ENCODE measurements at places on chromosomes 12 and 14.

DNA sequence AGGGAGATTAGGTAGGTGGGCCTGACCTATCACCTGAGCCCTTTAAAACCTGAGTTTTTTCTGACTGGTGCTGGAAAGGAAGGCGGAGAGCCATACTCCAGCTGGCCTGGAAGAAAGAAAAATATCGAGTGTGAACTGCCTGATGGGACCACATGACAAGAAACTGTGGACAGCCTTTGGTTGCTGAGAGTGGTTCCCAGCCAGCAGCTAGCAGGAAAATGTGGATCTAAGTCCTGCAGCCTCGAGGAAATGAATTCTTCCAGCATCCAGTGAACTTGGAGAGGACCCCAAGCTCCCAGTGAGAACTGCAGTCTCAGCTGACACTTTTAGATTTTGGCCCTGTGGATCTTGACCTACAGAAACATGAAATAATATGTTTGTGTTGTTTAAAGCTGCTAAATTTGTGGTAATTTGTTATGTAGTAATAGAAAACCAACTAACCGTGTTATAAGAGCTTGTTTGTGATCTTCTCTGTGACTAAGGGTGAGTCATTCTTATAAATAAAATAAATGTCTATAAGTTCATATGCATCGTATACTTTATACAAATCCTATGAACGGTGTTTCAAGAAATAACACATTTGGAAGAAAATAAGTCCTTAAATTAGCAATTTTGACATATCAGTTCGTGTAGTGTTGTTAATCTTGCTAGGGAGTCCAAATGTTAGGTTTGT is 359.6 kb downstream of the BMP4 start:
- DNase-seq = no peak

GRCh38 chr12:4865246-4865645 is 44.5 kb upstream of the KCNA1 start:
- DNase-seq = no peak

GRCh38 chr12:4191642-4192041 is 81.9 kb upstream of the CCND2 start:
- no peak for DNase-seq

- peak; percentile 85 for DNase-seq
Measured at GRCh38 chr12:122895704-122896636, at the start of gene VPS37B. VPS37B (minus strand) TSS chr12:122896124; CDS start chr12:122896062, 62 bp downstream.

GRCh38 chr12:12539028-12539810 is 23.4 kb downstream of the DUSP16 start:
- no peak for DNase-seq

- no peak for DNase-seq
Measured at GRCh38 chr12:74418573-74418972, 119.1 kb upstream of the ATXN7L3B start.

DNA sequence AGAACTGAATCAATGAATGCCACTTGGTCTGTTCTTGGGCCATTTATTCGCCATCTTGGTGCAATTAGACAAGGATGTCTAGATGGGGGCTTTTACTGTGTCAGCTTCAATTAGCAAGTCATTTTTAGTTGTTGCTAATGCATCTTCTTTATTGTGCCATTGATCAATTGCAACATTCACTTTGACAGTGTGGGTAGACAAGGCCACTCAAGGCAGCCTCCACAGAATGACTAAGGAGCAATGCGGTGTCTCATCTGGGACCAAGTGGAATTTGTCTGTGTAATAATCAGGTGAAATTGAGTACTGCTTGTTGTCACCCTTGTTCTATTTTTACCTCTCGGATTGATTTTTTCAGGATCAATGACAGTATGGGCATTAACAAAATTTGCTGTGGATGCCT is 275.9 kb downstream of the CACNA1C start:
- DNase-seq = no peak

GRCh38 chr14:37583358-37584210 is 11.5 kb downstream of the FOXA1 start:
- DNase-seq = peak; percentile 92

DNA sequence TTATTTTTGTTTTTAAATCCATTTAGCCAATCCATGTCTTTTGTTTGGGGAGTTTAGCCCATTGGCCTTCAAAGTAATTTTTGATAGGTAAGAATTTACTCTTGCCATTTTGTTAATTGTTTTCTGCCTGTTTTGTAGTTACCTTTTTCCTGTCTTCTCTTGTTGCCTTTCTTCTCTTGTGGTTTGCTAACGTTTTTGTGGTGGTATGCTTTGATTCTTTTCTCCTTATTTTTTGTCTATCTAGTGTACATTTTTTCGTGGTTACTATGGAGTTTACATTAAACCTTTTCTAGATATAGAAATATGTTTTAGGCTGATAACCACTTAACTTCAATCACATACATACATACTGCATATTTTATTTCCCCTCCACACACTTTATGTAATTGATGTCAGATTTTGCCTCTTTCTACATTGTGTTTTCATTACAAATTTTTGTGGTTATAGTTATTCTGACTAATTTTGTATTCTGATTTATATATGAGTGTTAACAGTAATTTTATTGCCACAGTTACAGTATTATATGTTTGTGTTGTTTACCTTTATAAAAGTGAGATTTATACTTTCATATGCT is 19.2 kb upstream of the PPP1R12A start:
- no peak for DNase-seq

GRCh38 chr14:70822530-70823185 is 13.3 kb upstream of the MAP3K9 start:
- DNase-seq = no peak

DNA sequence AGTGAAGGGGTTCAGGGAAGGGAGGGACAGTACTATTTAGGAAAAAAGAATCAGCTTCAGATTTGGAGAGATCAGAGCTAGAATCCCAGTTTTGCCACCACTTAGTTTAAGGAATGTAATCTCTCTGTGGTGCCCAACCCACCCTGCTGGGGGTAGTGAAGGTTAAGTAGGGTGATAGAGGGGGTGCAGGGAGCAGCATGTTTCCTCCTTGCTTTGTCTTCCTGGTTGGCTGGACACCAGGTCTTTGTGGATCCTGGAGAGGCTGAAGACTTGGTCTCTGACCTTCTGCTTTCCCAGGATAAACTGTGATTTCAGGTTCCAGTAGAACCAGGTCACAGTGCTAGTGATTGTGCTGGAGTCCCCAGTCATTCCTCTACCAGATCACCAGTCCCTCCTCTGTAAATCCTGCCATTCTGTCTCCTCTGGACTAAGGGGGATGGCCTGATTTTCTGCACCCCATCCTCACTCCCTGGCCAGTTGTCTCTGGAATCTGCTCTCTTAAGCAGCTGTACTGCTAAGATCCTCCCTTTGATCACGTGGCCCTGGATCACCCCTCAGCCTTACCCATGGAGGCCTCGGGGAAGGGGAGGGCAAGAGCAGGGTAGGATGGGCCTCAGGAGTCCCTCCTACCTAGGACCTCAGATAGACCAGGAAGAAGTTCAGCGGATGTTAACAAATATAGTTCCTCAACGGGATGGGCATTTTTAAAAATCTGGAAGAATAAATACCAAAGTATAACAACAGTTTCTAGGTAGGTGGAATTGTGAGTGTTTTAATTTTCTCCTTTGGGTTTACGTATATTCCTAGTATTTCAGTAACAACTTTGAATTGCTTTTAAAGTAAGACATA is 3.1 kb downstream of the MAP3K12 start:
- peak; percentile 15 for DNase-seq

- DNase-seq = no peak
Measured at GRCh38 chr12:34119366-34119765, 97.1 kb downstream of the ALG10 start.

- DNase-seq = no peak
Measured at GRCh38 chr14:59832653-59833294, 37.8 kb downstream of the RTN1 start.

DNA sequence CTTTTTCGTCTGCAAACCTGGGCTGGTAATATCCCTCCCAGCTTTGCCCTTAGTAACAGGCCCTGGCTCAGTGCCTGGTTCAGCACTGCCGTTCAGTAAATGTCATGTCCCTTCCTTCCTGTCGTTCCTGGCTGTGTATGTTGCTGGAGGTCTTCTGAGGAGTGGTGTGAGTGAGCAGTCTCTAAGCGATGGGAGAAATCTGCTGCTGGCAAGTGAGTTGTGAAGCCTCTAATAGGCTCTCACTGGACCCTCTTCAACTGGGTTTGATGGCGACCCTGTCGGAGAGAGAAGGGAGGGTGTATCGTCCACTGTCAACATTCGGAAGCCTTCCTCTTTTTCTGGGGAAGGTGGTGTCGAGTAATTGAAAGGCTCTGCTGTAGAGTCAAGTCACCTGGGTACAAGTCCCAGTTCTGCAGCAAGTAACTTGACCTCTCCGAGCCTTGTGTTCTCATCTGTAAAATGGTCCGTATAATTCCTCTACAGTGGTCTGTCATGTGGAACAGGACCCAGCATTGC is 62.8 kb downstream of the HRK start:
- no peak for DNase-seq

DNA sequence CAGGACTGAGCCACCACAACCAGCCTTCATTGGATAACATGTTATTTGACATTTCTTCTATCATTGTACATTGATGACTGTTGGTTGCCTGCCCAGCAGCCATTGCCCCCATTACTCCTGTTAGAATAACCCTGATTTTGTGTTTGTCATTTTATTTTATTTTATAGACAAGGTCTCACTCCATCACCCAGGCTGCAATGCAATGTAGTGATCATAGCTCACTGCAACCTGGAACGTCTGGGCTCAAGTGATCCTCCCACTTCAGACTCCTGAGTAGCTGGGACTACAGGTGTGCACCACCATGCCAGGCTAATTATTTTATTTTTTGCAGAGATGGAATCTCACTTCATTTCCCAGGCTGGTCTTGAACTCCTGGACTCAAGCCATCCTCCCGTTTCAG is 33.2 kb upstream of the LTA4H start:
- no peak for DNase-seq

GRCh38 chr14:33529787-33530757 is 420.8 kb downstream of the EGLN3 start:
- DNase-seq = no peak

- DNase-seq = no peak
Measured at GRCh38 chr12:91275321-91275720, 92.7 kb upstream of the DCN start.

- DNase-seq = no peak
Measured at GRCh38 chr12:110745542-110746284, 3.0 kb upstream of the PPP1CC start.

- no peak for DNase-seq
Measured at GRCh38 chr14:49863487-49864281, 11.1 kb upstream of the NEMF start.
